ENCODE measurements at places on chromosomes 3 and 15. TPM values are rescaled to one million over a fixed set of nuclear protein-coding genes. Genes with fewer than 3 reads are reported as not detected.

GRCh38 chr3:195129644-195130492, 141.1 kb downstream of the XXYLT1 start:
- H3K4me1 ChIP-seq, result no peaks in the 10 kb centered on the region
- no peak overlapping the region for H3K4me3 ChIP-seq
- H3K27ac ChIP-seq, result no peak overlapping the region
- no peak for DNase-seq
- no peaks in the 10 kb centered on the region for H3K36me3 ChIP-seq

DNA sequence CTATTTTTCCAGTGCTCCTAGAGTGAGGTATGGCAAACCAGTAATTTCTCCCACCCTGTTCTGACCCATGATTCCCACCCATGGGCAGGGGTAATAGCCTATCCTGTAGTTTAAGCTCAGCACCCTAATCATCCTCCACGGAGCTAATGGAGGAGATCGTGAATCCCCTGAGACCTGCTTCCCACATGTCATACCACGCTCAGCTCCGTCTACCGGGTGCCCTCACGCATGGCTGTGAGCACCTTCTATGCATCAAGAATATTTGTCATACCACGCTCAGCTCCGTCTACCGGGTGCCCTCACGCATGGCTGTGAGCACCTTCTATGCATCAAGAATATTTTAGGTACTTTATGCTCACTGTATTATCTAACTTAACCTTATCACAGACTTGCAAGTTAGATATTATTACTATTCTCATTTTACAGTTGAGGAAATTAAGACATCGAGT, 104.7 kb upstream of the PFN2 start:
- H3K36me3 ChIP-seq, result peaks cover 6% of the 10 kb centered on the region
- DNase-seq, result no peak
- no peak overlapping the region for H3K4me3 ChIP-seq
- peaks cover 2% of the 10 kb centered on the region for H3K4me1 ChIP-seq
- no peaks in the 10 kb centered on the region for H3K27me3 ChIP-seq

DNA sequence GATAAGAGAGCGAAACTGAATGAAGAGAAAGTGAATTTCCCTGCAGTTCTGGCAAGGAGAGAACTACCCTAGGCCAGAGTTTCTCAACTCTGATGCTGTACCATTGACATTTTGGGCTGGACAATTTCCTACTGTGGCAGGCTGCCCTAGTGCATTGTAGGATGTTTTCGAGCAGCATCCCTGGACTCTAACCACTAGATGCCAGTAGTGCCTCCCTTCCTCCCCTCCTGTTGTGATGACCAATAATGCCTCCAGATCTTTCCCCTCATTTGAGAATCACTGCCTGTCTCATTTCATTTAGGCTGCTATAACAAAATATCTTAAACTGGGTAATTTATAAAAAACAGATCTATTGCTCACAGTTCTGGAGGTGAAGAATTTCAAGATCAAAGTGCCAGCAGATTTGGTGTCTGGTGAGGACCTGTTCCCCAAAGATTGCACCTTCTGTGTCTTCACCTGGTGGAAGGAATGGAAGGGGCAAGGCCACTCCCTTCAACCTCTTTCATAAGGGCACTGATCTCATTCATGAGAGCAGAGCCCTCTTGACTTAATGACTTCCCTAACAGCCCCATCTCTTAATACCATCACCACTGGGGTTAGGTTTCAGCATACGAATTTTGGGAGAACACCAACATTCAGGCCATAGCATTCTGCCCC, 188.9 kb upstream of the MEIS2 start:
- no peaks in the 10 kb centered on the region for H3K36me3 ChIP-seq
- DNase-seq, result peak; percentile 73
- no peak overlapping the region for H3K4me3 ChIP-seq
- no peaks in the 10 kb centered on the region for H3K4me1 ChIP-seq
- no peaks in the 10 kb centered on the region for H3K27me3 ChIP-seq

DNA sequence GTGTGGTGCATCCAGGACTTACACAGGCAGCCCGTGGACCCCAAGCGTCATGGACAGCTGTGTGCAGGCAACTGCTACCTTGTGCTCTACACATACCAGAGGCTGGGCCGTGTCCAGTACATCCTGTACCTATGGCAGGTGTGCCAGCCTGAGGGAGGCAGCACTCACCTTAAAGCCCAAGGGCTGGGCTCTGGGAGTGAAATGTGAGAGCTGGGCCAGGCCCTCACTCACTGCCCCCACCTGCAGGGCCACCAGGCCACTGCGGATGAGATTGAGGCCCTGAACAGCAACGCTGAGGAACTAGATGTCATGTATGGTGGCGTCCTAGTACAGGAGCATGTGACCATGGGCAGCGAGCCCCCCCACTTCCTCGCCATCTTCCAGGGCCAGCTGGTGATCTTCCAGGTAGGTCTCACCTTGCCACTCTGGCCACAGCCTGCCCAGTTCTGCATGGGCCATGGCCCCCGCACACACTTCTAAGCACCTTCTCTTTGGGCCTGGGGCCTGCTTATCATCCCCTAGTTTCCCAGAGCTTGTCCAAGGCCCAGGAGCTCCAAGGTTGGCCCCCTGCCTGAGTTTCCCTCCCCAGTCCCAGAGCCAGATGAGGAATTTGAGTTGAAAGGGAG, 11.0 kb downstream of the VILL start:
- DNase-seq, result peak; percentile 71
- no peaks in the 10 kb centered on the region for H3K27me3 ChIP-seq
- H3K4me3 ChIP-seq, result no peak overlapping the region
- H3K27ac ChIP-seq, result no peak overlapping the region
- peaks cover 7% of the 10 kb centered on the region for H3K4me1 ChIP-seq

DNA sequence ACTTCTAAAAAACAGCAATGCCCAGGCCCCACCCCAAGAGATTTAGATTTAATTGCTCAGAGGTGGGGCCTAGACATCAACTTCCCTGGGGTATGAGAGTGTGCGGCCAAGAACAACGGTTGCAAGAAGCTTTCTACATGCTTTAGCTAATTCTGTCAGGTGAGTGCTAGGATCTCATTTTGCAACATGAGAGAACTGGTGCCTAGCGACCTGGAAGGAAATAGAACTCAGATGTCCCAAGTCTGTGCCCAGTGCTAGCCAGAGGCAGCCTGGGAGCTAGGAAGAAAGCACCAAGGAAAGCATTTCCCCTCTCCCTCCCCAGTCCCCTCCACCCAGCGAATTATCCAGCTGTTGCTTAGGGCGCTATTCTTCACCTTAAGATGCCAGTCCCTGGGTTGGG, 22.9 kb upstream of the HRH1 start:
- no peak for DNase-seq
- no peaks in the 10 kb centered on the region for H3K27me3 ChIP-seq
- no peak overlapping the region for H3K4me3 ChIP-seq
- H3K36me3 ChIP-seq, result no peaks in the 10 kb centered on the region
- no peaks in the 10 kb centered on the region for H3K4me1 ChIP-seq

DNA sequence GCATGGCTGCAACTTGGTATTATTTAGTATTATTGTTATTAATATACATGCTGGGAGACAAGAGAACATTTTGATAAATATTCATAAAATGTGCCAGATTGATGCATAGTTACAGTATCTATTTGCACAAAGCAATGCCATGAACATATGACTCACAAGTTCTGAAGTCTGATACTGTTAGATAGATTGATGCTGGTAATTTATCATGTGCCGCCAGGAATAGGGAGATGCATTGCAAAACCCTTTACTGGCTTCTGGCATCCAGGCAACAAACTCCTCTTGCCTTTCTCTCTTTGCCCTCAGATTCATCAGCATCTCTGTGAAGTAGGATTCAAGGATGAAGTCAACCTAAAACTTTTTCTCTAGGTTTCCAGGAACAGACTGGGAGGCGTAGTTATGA, 41.0 kb upstream of the SLC25A26 start:
- no peaks in the 10 kb centered on the region for H3K27me3 ChIP-seq
- H3K4me1 ChIP-seq, result no peaks in the 10 kb centered on the region
- H3K36me3 ChIP-seq, result no peaks in the 10 kb centered on the region
- H3K4me3 ChIP-seq, result no peak overlapping the region
- no peak overlapping the region for H3K27ac ChIP-seq

DNA sequence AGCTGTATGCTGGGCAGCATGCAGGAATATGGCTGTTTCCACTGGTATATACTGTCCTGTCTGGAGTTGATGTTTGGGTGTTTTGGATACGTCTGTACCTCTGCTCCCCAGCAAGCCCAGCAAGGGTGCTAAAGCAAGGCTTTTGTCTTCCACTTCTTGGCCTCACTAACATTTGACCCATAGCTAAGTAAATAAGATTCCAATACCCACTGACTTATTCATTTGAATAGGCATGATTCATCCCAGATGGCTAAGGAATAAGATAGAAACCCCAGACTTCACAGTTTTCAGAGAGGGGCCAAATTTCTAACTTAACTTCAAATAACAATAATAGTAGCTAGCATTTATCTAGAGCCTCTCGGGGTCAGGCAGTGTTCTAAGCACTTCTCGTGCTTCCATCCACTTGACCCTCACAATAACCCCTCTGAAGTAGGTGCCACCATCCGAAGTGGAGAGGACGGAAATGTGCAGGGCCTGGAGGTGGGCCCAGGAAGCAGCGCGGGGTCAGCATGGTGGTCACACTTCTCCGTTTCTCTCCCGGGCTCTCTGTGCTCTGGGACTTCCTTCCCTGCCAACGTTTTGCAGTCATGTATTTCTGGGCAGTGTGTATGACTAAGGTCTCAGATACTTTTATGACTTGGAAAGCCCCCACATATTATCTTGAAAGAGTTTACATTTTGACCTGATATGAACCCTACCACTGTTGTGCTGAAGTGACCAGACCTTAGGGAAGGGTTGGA, 39.3 kb downstream of the LRRK1 start:
- no peak overlapping the region for H3K27ac ChIP-seq
- no peaks in the 10 kb centered on the region for H3K36me3 ChIP-seq
- H3K4me3 ChIP-seq, result no peak overlapping the region

DNA sequence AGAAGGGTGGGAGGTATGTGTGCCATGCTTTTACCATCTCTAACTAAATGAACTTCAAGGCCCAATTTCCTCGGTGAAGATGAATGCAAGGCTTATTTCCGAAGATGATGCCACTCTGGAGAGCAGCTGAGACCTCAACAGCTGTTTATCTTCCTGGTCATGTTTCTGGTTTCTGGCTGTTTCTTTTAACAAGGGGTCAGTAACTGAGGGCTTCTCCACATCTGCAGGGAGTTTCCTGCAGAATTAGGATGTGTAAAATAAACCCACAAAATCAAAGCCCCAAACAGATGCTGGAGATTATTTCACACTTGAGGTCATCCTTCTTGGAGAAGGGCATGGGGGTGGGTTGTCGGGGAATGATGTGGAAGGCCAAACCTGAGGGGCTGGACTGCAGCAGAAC, 220.3 kb downstream of the THSD4 start:
- H3K4me1 ChIP-seq, result peaks cover 19% of the 10 kb centered on the region
- H3K36me3 ChIP-seq, result no peaks in the 10 kb centered on the region
- no peak for DNase-seq
- H3K4me3 ChIP-seq, result no peak overlapping the region

GRCh38 chr3:125310623-125311081, 64.5 kb downstream of the ZNF148 start:
- no peak overlapping the region for H3K27ac ChIP-seq
- no peaks in the 10 kb centered on the region for H3K36me3 ChIP-seq
- H3K27me3 ChIP-seq, result no peaks in the 10 kb centered on the region
- no peak for DNase-seq
- H3K4me1 ChIP-seq, result no peaks in the 10 kb centered on the region

DNA sequence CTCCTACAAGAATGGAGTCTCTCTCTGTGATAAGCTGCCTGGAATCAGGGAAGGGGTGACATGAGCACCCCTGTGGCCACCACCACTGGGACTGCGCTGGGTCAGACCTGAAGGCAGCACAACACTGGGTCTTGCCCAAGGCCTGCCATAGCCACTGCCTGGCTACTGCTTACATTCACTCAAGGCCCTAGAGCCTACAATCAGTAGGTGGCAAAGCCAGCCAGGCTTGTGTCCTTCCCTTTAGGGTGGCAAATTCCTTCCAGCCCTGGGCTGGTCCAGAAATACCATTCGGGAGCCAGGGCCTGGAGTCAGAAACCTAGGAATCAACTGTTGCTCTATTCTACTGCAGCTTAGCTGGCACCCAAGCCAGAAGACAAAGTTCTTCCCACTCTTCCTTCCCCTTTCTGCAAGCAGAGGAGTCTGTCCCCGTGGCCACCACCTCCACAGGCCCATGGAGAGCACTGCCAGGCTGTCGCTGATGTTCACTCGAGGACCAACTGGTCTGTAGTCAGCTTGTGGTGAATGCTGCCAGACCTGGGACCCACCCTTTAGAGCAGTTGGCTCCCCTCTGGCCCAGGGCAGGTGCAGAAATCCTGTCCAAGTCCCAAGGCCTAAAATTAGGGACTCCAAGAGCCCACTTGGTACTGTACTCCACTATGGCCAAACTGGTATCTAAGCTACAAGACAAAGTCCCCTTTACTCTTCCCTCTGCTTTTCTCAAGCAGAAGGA, 307.4 kb downstream of the THSD4 start:
- H3K4me3 ChIP-seq, result no peak overlapping the region
- H3K36me3 ChIP-seq, result no peaks in the 10 kb centered on the region
- H3K4me1 ChIP-seq, result no peaks in the 10 kb centered on the region
- no peak overlapping the region for H3K27ac ChIP-seq

GRCh38 chr3:188824566-188824965, 347.2 kb upstream of the TPRG1 start:
- no peak for DNase-seq
- H3K27me3 ChIP-seq, result no peaks in the 10 kb centered on the region
- H3K36me3 ChIP-seq, result no peaks in the 10 kb centered on the region
- no peaks in the 10 kb centered on the region for H3K4me1 ChIP-seq

DNA sequence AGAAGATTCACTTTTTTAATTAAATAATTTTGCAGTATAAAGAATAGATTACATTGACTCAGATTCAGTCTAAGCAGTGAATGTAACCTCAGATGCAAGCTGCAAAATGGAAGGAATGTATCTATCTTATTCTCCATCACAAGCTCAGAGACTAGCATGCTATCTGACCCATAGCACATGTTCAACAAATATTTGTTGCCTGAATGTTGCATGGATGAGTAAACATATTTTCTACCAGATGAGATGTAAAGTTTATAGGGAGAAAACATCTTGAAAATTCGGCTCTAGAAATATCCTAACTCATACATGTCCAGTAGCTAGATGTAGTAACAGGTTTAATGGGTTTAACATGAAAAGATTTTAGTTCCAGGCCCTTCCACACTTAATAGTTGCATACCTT, 234.2 kb downstream of the MECOM start:
- no peaks in the 10 kb centered on the region for H3K4me1 ChIP-seq
- DNase-seq, result no peak
- H3K4me3 ChIP-seq, result no peak overlapping the region
- H3K36me3 ChIP-seq, result no peaks in the 10 kb centered on the region
- no peak overlapping the region for H3K27ac ChIP-seq

MAP1A gene
- polyA plus RNA-seq, result 0.85 TPM

SLCO2A1 gene
- 0.82 TPM for polyA plus RNA-seq

SOX14 gene
- polyA plus RNA-seq, result 0.39 TPM

LRRC34 gene
- 9.1 TPM for polyA plus RNA-seq

UCN2 gene
- polyA plus RNA-seq, result not detected

AGBL1 gene
- polyA plus RNA-seq, result not detected

DYNC1LI1 gene
- 48.0 TPM for polyA plus RNA-seq

CCK gene
- polyA plus RNA-seq, result 3.1 TPM

PRSS50 gene
- 0.60 TPM for polyA plus RNA-seq

COL8A1 gene
- 0.24 TPM for polyA plus RNA-seq

Data from GM23338 (cell line).